ENCODE measurements at places on chromosomes 6 and 20.

GRCh38 chr6:5580736-5581581 lies 319.6 kb downstream of the FARS2 start:
- no peak for DNase-seq

DNA sequence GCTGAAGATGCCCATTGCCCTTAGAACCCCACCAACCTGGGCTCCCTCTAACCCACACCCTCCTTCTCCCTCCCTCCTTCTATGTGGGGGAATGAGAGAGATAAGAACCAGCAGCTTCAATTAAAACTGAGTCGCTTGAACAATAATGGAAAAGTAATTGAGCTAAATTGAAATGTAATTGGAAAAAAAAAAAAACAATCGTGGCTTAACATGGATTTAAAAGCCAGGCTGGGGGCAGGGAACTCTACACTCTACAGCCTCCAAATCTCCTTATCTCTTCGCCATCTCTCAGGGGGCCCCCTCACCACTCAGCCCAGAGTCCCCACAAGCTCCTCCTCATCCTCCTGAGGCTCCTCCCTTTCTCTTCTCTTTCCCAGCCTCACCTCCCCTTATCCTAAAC lies 83.2 kb downstream of the MDGA1 start:
- no peak for DNase-seq

DNA sequence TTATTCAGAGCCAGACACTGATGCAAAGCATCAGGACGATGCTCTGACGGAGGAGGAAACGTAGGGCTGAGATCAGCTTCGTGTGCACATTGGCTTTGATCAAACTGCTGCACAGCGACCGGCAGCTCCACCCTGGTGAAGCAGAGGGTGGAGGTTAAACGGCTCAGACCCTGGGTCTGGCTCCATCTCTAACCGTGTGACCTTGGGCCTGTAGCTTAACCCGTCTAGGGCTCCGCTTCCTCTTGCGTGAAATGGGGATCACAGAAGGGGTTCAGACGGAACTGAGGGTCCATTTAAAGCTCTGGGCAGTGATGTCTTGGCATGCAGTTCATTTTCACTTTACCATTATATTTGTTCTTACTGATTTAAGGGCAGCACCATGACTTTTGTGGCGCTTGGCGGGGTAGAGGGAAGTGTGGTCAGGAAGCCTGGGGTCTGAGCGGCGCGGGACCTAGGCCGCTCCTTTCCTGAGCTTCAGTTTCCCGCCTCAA lies 644 bp downstream of the RBL1 start:
- peak; percentile 5 for DNase-seq

- no peak for DNase-seq
Observed at GRCh38 chr20:59027741-59028320, 4.3 kb downstream of the ATP5F1E start.

- no peak for DNase-seq
Observed at GRCh38 chr6:124741341-124741740, 220.9 kb upstream of the RNF217 start.

GRCh38 chr20:62344782-62345181 lies 22.3 kb downstream of the LAMA5 start:
- DNase-seq, result no peak

DNA sequence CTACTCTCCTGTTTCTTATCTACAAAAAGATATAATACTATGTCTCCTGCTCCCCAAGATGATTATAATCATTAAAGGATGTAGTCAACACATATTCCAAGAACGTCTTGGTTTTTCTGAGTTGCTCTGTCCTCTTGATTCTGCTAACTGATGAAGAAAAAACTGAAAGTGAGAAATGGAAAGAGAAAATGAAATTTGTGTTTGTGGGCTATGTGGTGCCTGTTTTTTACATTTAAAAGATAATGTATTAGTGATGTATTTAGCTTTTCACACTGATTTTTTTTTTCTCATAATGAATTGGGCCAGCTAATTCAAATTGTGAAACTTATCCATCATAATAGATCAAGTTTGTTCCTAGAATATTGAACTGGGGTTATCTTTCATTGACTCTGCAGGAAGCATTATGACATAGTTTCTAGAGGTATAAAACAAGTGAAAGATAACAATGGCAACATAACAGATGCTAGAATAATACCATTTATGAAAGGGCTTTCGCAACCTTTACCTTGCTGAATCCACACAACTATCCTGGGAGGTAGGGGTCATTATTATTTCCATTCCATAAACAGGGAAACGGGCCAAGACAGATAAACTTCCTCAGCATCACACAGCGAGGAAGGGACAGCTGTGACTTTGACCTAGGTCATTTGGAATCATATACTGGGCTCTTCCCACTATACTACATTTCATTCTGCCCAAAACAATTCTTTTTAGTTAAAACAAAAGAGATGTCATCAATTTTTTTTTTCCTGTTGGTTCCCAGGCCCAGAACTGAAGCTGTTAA lies 336.7 kb downstream of the GJA1 start:
- DNase-seq, result no peak

- DNase-seq, result no peak
Observed at GRCh38 chr6:7809346-7809745, 83.4 kb downstream of the BMP6 start.

DNA sequence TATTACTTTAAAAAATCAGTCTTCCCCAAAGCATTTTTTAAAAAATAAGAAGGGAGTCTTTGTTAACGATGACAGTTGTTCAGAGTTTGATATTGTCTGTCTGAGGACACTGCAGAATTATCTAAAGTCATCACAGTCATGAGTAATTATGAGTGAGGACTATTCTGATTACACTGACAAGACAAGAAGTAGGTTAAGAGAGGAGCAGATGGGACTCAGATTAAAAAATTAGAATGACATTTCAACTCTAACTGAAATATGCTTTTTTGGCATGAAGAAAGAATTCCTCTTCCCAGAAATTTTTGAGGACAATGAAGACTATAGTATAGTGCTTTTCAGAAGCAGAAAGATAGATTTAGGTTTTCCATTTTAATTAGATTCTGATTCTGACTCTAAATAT lies 456.5 kb downstream of the EPHA7 start:
- no peak for DNase-seq

GRCh38 chr20:64139199-64140060 lies 24.8 kb upstream of the MYT1 start:
- no peak for DNase-seq

DNA sequence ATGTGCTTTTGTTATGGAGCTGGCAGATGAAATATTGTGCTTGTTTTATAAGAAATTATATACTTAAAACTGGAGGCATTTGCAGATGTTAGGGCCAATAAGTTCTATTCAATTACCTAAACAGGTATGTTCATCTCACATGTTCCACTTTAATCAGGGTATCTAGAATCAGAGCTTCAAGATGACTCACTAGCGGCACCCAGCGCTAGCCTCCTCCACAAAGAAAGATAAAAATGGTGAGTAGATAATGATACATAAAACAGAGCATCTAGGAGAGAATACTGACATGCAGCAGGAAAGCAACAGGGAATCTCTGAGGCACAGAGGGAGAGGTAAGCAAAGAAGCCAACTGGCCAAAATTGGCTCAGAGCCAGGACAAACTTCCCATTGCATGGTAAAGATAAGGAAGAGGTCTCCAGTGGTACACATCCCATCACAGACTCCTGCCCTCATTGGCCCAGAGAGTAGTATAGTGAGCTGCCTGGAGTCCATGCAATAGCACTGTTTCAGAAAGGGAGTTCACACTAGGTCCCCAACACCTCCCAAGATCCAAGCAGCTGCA lies 200.7 kb upstream of the SPTLC3 start:
- no peak for DNase-seq

GRCh38 chr6:87754828-87755227 lies 52.8 kb upstream of the AKIRIN2 start:
- no peak for DNase-seq

DNA sequence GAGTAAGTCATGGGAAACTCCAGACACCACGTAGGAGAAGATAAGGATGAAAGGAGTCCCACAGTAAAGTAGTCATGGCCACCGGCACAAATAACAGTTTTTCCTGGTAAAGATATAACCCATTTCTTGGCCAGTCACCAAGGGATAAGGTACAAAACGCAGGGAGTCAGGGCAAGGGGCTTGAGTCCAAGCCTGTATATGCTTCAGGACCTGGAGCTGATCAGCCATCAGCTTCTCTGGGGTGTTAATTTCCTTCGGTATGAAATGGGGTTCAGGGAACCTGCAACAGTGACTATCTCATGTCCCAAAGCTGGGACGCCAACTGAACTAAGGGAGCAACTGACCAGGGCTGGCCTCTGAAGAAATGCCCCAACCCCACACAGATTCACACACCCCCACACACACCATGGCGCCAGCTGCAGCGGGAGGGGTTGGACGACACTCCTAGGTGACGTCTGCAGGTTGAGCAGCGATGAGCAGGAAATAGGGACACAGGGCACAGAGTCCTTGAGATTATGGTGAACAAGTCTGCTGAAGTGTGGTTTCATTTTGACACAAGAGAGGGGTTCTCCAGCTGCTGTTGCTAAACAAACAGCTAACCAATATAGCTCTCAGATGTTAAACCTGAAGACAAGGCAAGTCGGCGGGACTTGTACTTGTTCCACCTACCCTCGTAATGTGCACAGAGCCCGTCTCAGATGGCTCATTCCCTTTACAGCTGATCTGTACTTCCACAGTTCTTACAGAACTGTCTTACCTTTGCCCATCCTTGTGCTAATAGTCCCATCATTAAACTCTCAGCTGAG lies 7.4 kb upstream of the ADTRP start:
- no peak for DNase-seq

DNA sequence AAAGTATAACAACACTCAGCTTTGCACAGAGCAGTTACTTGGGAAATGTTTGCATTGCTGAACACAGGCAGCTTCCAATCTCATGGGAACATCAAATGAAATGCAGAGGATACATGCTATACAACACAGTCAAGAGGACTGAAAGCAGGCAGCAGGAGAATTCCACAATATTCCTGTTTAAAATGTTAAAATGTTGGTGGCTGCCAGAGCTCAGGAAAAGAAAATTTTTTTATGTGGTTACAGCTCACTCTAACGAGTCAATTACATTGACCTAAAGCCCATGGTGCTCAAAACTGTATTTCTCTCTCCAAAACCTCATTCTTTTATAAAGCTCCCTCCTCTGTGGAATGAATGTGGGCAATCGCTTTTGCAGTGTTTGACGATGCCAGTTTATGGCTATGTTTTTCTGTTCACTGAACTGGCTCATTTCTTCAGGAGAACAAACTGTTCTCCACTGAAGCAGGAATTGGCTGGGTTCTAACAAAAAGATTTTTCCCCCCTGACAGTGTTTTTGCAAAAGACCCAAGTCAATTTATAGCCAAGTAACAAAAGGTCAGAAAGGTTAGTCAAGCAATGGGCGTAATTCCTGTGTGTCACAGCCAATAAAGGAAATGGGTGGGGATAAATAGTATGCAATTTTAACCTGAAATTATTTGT lies 69.0 kb downstream of the ZHX3 start:
- DNase-seq, result no peak

- DNase-seq, result no peak
Observed at GRCh38 chr6:89406141-89406540, 5.9 kb downstream of the RRAGD start.

DNA sequence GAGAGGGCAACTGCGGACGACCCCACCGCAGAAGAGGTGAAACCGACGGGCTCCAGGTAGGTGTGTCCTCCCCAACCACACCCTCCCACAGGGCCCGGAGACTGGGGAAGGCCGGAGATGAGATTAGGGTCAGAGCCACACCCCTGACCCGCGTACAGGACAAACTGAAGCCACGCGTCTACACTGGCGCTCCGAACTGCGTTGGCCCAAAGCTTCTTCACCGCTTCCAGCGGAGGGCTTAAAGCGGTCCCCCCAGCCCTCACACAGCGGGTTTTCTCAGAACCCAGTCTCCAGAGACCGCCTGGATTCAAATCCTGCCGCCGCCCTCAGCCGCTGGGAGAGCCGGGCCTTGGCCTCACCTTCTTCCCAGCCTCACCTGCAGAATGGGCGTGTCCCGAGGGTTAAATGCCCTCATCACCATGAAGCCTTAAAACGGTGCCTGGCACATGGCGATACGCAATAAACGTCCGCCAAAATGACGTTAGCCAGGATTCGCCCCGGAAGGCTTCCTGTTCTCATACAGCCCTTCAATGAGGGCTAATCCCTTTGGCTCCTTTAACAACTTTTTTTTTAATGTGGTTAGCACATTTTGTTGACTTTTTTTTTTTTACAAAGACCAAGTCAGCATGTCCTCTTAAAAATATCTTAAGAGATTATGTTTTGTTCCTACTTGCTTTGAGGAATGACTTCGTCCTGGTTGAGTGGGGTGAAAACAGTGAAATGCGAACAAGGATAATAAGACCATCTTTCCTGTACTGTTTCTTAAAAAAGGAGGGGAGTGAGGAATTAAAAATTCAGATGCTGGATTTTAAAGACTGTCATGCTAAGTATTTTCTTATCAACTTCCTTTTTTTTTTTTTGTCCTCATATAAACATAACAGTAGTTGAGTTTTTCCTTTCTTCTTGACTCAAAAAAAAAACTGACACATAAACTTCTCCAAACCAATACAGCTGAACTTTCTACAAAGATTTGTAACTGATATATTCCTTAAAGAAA lies 15.1 kb upstream of the ZNF217 start:
- DNase-seq, result no peak

DNA sequence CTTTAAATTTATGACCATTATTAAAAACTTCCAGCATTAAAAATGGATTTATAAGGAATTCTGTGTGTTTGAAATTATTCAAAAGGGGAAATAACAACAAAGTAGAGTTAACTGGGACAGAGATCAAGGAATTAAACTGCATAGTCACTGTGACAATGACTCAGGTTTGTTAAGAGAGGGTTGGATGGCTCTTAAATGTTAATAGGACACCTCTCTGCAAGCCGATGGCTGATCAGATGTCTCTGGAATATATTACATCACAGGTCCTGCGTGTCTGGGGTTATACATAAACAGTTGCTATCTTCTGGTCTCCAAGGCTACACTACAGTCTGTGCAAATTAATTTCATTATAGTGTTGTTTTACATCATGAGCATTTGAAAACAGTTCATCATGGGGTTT lies 574.3 kb downstream of the COL12A1 start:
- no peak for DNase-seq

- no peak for DNase-seq
Observed at GRCh38 chr6:153104220-153104619, 26.9 kb downstream of the RGS17 start.

- DNase-seq, result no peak
Observed at GRCh38 chr6:31190488-31190887, 20.0 kb upstream of the POU5F1 start.

GRCh38 chr6:24967211-24967610 lies 31.5 kb upstream of the RIPOR2 start:
- no peak for DNase-seq

GRCh38 chr6:113401231-113401630 lies 455.9 kb upstream of the MARCKS start:
- DNase-seq, result no peak

DNA sequence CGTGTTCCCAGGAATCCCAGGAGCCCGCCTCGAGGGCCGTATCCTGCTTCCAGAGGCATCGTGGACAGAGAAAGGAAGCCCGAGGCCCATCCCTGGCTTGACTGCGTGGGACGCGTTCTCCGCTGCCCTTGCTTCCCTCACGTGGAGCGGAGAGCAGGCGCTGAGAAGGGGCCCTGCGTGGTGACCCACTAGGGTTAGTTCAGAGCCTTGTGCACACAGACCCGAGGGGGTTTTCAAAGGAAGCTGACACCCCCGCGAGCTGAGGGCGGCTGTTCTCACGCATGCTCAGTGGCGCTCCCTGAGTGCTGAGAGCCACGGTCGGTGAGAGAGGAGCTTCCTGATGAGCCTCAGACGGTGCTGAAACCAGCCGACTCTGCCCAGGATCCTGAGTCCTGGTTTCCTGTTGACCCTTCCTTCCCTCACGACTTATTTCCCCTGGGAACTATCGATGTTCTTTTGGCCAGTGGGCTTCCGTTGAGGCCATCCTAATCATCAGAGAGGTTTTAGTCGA lies 28.9 kb upstream of the CCR6 start:
- peak; percentile 67 for DNase-seq

- DNase-seq, result no peak
Observed at GRCh38 chr20:34618676-34619075, 58.2 kb downstream of the PIGU start.

All from activated T-cell treated with anti-CD3 and anti-CD28 coated beads for 4 hours (primary cell).